ENCODE measurements at places on chromosomes 12 and 14.

GRCh38 chr12:11882301-11883019 lies 188.3 kb upstream of the BCL2L14 start:
- DNase-seq: no peak

DNA sequence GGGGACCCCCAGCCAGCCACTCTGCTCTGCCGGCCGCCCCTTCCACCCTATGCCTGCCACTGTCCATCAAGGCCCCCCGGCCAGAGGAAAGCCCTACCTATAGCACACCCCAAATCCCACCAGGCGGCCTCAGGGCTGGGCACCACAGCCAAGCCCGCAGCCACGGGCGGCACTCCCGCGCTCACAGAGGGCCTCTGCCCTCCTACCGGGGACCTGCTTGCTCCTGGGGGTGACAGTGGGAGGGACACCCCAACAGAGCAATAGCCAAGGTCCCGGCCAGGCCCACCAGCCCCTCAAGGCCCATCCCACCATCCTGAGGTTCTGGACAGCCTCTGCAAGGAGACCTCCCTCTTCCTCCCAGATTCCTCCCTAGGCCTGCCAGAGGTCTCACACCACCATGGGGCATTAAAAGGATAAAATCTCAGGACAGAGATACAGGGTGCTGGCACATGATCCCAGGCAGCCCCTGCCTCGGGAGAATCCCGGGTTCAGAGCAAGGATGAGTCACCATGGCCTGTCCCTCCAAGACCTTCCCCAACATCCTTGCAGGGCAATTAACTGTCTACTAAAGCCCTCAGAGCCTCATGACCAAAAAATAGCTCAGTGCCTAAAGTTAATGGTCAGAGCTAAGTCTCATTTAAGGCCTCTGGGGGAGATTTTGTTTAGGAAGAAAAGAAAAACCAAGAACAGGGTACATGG lies 17.1 kb downstream of the CCDC85C start:
- DNase-seq: no peak

DNA sequence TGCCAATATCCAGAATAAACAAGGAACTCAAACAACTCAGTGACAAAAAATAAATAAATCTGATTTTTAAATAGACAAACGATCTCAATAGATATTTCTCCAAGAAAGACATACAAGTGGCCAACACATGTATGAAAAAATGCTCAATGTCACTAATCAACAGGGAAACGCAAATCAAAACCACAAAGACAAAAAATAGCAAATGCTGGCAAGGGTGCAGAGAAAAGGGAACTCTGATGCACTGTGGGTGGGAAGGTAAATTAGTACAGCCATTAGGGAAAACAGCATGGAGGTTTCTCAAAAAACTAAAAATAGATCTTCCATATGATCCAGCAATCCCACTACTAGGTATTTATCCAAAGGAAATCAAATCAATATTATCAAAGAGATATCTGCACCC lies 3.5 kb upstream of the EIF5 start:
- no peak for DNase-seq

DNA sequence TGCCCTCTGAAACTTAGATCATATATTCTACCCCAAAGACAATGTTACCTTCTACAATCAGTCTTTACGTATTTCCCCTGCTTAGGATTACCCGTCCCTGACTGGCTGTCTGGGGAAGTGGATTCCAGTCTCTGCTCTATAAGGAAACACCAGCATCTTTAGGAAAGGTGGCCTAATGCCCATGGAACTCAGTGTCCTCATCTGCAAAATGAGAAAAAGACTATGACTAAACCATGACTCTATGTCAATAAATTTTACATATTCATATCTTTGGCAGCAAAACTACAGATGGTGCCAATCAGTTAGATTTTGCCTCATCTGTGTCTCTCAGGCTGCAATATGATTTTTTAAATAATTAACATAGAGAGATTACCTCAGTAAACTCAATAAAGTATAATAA lies 133.8 kb downstream of the ITPR2 start:
- DNase-seq: no peak

DNA sequence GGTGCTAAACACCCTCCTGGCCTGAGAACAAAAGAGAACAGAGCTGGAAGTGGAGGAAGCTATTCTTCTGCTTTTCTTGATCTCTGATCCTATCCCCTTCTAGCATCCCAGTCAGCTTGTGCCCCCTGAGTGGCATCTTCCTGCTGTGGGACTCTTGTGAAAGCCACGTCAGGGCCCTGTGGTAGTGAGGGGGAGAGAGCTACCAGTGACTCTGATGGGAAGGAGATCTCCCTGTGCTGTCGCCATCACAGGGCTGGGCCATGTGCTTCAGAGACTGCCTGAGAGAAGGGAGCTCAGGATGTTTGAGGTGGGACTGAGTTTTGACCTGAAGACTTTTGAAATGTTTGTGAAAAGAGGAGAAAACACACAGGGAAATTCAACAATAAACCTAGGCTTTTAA lies 107.6 kb upstream of the FUT8 start:
- no peak for DNase-seq

DNA sequence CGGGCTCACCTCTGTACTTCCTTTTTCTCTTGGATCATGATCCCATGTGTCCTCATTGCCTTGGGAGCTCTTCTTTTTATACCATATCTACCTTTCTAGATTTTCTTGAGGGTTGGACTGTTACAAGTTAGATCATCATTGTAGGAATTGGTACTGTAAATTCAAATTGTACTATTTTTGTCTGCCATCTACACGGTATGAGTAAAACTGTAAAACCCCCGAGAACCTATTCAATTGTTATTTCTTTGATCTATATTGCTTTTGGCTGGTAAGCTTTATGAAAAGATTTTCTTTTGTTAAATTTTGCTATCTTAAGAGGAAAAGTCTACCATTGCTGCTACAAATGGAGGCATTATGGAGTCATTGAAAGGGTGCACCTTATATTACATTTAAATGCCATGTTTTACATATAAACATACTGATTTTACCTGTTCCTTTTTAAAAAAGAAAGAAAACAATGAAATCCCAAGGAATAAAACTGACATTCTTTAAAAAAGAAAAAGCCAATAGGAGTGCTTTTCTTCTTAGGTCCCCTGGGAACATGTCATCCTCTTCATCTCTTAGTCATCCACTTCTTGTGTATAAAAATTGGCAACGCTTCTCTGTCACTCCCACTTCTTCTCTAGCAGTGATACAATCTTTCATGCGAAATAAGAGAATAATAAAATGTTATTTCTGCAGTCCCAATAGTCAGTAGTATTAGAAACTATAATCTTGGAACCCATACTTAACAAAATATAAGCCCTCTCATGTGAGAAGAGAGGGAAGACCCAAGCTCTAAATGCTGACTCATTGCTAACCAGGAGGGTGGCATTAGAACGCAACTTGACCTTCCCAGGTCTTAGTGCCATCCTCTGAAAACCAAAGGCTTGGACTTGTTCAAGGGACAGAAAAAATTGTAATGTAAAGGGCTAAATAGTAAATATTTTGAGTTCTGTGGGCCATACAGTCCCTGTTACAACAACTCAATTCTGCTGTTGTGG lies 20.4 kb downstream of the RGS6 start:
- no peak for DNase-seq

GRCh38 chr12:24894879-24895278 lies 54.0 kb downstream of the BCAT1 start:
- no peak for DNase-seq

DNA sequence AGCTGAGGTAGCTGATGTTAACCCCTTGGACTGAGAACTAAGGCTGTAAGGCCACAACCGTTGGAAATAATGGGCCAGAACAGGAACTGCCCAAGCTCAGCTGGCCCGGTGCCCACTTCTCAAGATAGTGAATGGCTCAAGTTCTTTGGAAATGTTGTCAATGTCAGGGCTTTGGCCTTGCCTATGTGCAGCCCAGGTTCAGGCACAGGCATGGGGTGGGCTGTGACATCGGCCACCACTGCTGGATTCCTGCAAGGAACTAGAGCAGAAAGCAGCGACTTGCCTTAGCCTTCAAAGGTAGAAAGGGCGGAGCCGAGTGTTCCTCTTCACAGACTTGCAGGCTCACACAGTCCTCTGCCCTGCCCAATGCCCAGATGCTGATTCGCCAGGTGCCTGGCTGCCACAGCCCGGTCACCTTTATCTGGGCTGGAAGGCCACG lies 291.2 kb downstream of the ZFP36L1 start:
- DNase-seq: no peak

DNA sequence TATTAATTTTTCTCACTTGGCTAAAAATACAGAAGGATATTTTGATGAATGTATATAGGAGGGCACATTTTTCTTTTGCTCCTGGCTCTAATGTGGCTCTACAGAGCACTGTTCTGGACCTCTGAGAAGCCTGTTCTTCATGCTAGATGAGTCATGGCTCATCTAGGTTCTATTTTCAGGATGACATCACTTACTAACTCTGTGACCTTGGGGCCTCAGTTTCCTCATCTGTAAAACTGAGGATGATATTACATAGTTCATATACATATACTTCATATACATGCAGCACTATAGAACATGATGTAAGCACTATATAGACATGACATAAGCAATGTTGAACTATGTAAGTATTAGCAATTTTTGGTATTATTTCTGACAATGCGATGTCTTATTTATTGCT lies 35.8 kb downstream of the SOCS2 start:
- no peak for DNase-seq

DNA sequence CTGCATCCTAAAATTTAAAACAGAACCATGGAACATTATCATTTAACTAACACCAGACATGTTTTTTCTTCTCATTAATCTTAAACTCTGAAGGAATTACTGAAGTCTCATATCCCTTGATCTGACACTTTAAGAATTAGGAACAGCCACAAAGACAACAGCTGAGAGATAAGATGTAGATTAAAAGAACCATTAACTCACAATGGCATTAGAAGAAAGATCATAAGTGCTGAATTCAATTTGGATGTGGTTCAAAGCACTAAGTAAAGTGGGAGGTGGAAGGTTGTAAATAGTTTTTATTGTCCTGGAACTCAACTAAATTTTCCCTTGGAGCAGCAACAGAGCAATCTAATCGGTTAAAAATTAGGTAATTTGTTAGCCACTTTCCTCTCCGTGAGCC lies 199.0 kb upstream of the ATP2B1 start:
- DNase-seq: no peak

GRCh38 chr12:6959058-6959804 lies 8.1 kb downstream of the PTPN6 start:
- no peak for DNase-seq

GRCh38 chr12:24879644-24880043 lies 69.3 kb downstream of the BCAT1 start:
- DNase-seq: no peak

- DNase-seq: no peak
These were observed 215.1 kb downstream of the LRRK2 start for GRCh38 chr12:40439771-40440492.

DNA sequence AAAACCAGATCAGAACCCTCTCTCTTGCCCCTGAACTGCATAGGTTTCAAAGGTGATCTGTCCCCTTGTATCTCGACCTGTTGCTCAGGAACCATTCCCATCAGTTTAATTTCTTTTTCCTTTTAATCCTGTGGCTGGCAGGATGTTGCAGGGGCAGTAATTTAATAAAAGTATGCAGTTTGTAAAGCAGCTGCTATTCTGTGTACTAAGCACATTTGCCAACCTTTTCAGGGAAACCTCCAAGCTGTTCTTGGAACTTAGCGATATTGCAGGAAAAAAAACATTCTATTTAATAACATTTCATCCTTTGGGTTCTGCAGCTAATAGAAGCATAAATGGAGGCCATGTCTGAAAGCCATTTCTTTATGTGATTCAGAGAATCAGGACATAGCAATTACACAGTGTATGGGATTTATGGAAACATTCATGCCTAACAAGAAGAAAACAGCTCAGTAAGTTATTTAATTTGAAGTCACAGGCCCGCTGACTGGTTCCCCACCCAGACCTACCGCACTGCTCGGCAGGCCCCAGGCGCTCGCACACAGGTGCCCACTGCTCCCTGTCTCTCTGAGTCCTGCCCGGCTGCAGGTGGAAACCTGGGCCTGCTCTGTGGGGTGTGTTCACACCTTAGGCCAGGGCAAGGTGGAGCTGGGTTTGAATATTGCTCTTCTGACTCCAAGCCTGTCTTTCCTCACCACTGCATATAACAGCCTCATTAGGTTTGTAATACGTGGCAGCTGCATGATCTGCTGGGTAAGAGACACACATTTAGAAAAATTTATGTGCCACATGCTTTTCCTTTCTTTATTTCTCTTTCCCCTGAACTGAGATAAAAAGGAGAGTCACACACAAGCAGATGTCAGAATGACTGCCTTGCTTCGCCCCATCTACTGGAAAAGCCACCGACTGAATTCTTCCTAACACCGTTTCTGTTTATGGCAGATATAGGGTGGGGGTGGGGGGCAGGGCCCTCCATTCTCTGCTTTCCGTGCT lies 119.7 kb downstream of the SLC25A47 start:
- DNase-seq: no peak

DNA sequence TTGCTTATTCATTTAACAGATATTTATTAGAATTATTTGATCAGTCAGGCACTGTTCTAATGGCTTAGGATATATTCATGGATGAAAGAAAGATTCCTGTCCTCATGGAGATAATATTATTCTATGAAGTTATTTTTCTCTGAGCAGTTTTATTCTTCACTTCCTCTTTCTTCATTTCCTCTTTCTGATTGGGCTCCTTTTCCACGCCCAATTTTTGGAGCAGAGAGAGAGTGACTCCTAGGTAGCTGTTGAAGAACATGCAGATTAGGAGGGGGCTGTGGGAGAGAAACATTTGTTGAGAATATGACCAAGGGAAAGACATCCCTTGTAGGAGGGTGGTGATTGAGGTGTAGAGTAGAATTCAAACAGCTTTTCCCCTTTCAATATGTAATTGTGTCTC lies 6.0 kb upstream of the YARS2 start:
- DNase-seq: no peak

DNA sequence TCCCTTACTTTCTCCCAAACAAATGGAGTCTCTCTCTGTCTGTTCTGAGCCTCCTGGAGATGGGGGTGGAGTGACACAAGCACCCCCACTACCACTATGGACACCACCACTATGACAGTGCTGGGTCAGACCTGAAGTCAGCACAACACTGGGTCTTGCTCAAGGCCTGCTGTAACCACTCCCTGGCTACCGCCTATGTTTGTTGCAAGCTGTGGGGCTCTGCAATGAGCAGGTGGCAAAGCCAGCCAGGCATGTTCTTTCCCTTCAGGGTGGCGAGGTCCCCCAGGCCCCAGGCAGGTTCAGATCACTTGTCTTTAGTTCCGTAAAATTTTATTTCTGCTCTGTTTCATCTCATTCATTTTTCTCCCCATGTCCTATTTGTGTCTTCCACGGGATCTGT lies 349.8 kb downstream of the TMEM121 start:
- no peak for DNase-seq

GRCh38 chr12:49200919-49201594 lies 12.2 kb upstream of the TUBA1A start:
- peak; percentile 68 for DNase-seq

DNA sequence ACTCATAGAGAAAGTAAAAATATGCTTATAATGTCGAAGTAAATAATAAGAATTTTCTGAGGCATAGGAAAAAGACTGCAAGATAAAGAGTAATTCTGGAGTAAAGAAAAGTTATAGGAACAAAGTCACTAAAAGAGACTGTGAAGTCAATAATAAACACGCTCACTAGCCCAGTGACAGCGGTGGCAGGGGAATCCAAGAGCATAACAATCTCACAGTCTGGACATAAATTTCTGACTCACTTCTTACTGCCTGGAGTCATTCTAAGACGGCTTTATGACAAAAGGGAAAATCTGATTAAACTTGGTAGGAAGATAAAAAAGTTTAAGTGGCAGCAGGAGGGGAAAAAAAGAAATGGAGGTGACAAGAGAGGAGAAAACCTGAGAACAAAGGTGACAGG lies 56.4 kb upstream of the GRIP1 start:
- DNase-seq: no peak

- DNase-seq: no peak
These were observed 14.1 kb downstream of the STAB2 start for GRCh38 chr12:103600967-103601728.

GRCh38 chr12:1117371-1117770 lies 126.3 kb downstream of the ERC1 start:
- DNase-seq: no peak
